ENCODE measurements at places on chromosomes 2 and 18.

DNA sequence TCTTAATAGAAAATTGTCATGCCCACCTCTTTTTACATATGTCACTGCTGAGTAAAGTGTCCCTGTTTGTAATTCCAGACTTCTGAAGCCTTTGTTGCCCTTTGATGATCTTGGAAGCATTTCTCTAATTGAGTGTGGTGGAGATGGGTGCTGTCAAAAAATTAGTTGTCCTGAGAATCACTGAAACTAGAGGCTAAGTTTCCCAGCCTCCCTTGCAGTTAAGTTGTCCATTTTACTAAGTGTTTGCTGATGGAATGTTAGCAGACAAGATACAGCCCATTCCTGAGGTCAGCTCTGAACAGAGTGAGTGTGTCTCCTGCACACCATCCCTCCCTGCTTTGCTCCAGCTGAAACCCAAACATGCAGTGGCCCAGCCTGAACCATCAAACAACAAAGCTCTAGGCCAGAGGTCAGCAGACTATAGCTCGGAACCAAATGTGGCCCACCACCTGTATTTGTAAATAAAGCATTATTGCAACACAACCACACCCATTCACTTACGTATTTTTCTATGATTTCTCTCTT lies 28.1 kb upstream of the TMEM177 start:
- H3K4me3 ChIP-seq: no peak overlapping the region
- no peak for DNase-seq
- peaks cover 18% of the 10 kb centered on the region for H3K27me3 ChIP-seq
- no peak overlapping the region for H3K27ac ChIP-seq
- no peaks in the 10 kb centered on the region for H3K36me3 ChIP-seq

GRCh38 chr2:69966496-69966895 lies 5.1 kb upstream of the ASPRV1 start:
- peaks cover 4% of the 10 kb centered on the region for H3K4me1 ChIP-seq
- no peaks in the 10 kb centered on the region for H3K36me3 ChIP-seq
- H3K27ac ChIP-seq: no peak overlapping the region

GRCh38 chr2:227204452-227204851 lies 40.0 kb downstream of the COL4A3 start:
- H3K4me1 ChIP-seq: no peaks in the 10 kb centered on the region
- no peak overlapping the region for H3K4me3 ChIP-seq
- no peaks in the 10 kb centered on the region for H3K36me3 ChIP-seq
- no peak overlapping the region for H3K27ac ChIP-seq

GRCh38 chr18:29549759-29550158 lies 1372.8 kb upstream of the CDH2 start:
- H3K27ac ChIP-seq: no peak overlapping the region
- H3K36me3 ChIP-seq: no peaks in the 10 kb centered on the region
- H3K4me3 ChIP-seq: no peak overlapping the region

DNA sequence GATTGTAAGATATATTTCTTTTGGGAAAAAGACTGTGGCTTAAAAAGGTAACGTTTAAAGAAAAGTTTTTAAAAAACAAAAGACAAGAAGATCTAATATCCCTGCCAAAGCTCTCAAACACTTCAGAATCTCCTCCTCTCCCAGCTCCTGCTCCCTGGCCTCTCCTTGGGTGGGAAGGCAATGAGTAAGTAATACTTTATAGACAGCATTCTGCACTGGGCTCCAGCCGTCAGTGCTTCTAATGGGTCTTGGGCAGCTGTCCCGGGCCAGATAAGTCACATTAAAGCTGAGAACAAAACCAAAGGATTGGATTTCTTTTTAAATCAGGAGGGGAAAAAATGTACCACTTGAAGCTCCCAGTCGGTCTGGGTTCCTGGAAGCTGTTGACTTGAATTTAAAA lies 133.7 kb downstream of the ALPK2 start:
- H3K4me1 ChIP-seq: peaks cover 6% of the 10 kb centered on the region
- DNase-seq: no peak

- H3K4me1 ChIP-seq: no peaks in the 10 kb centered on the region
- no peaks in the 10 kb centered on the region for H3K36me3 ChIP-seq
- no peak for DNase-seq
- H3K4me3 ChIP-seq: no peak overlapping the region
These were observed 131.4 kb downstream of the MSH2 start for GRCh38 chr2:47534179-47534919.

- no peak for DNase-seq
- H3K4me3 ChIP-seq: no peak overlapping the region
- H3K4me1 ChIP-seq: no peaks in the 10 kb centered on the region
- no peak overlapping the region for H3K27ac ChIP-seq
- H3K36me3 ChIP-seq: no peaks in the 10 kb centered on the region
These were observed 133.4 kb upstream of the RND3 start for GRCh38 chr2:150620855-150621254.

- no peak overlapping the region for H3K27ac ChIP-seq
- H3K27me3 ChIP-seq: peaks cover 9% of the 10 kb centered on the region
- DNase-seq: peak; percentile 52
- H3K4me1 ChIP-seq: no peaks in the 10 kb centered on the region
These were observed 171.2 kb downstream of the TMEM247 start for GRCh38 chr2:46650556-46651001.

DNA sequence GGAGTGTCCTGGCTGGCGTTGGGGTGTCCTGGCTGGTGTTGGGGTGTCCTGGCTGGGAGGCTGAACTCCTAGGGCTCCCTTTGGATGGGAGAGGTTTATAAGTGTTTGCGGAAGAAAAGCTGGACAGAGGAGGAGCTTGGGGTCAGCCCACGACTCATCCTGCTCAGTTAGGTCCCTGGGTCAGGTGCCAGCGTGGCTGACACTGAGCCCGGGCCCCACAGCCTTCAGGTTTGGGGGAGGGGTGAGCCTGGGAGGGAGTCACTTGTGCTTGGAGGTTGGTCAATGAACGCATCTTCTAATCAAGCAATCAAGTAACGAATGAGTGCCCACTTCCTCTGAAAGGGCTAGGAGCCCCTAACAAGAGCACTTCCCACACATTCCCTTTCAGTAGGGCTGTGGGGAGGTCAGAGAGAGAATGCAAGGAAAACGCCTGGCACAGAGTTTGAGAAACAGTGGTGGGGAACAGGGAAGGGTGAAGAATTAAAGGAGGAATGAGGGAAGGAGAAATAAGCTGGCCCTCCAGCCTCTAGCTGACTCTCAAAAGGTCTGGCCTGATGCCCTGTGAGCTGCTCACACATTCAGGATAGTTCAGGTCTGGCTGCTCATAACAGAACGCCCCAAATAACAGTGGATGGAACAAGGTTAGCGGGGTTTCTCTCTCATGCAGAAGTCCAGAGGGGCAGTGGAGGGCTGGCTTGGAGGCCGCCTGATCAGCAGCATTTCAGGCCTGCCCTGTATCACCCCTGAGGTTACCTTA lies 670 bp downstream of the KCNIP3 start:
- no peaks in the 10 kb centered on the region for H3K4me1 ChIP-seq
- H3K4me3 ChIP-seq: no peak overlapping the region
- no peaks in the 10 kb centered on the region for H3K36me3 ChIP-seq
- H3K27ac ChIP-seq: no peak overlapping the region

DNA sequence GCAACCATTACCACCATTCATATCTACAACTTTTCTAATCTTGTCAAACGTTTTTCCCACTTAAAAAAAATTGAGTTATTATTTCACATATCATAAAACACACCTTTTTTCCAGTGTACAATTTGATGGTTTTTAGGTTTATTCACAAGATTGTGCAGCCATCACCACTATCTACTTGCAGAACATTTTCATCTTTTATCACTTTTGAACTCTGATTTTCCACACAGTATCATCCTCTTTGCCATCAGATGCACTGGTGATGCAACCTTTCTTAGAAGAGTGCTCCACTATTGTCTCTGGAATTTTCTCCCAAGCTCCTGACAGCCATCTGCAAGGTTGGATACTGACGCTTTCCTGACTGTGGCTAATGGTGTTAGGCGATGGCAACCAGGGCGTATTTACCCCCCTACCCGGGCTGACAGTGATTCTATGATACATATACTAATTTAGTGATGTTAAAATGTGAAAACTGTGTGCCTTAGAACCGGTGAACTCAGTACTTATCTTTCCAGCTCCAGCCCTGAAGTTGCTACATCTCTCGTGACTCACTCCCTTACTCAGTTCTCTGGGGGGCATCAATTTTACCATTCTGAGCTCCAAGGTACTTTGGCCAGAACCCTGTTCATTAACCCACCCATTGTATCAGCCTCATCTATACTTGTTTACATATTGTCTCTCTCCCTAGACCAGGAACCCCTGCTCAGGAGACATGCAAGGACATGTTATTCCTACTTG lies 105.4 kb upstream of the SPRED2 start:
- no peak overlapping the region for H3K27ac ChIP-seq
- no peaks in the 10 kb centered on the region for H3K4me1 ChIP-seq
- no peak for DNase-seq
- no peaks in the 10 kb centered on the region for H3K36me3 ChIP-seq

DNA sequence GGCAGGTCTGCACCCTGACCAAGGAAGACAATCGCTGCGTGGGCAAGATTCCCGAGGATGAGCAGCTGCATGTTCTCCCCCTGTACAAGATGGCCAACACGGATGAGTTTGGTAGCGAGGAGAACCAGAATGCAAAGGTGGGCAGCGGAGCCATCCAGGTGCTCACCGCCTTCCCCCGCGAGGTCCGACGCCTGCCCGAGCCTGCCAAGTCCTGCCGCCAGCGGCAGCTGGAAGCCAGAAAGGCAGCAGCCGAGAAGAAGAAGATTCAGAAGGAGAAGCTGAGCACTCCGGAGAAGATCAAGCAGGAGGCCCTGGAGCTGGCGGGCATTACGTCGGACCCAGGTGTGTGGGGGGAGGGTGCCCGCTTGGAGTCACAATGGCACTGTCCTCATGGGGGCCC lies 48.4 kb downstream of the BOLA3 start:
- H3K27me3 ChIP-seq: no peaks in the 10 kb centered on the region
- H3K4me3 ChIP-seq: no peak overlapping the region
- H3K36me3 ChIP-seq: peaks cover 32% of the 10 kb centered on the region
- no peak overlapping the region for H3K27ac ChIP-seq
- H3K4me1 ChIP-seq: no peaks in the 10 kb centered on the region

GRCh38 chr18:59695551-59695950 lies 1.7 kb downstream of the CCBE1 start:
- H3K27ac ChIP-seq: no peak overlapping the region
- H3K36me3 ChIP-seq: no peaks in the 10 kb centered on the region
- peaks cover 69% of the 10 kb centered on the region for H3K27me3 ChIP-seq

DNA sequence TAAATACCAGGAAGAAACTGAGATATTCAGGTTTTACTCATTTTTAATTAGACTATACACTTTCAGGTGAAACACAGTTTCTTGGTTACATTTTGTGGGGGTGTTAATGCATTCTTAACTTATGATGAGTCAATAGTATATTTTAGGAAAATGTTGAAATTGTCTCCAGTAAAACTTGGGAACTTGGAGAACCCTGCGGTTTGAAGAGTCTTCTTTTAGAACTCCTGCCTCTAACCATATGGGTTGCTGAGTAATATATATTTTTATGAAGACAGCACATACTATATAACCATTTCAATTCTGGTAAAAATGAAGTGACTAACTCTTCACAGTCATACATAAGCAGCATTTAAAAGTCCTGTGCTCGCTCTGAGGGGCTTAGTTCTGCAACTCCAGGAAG lies 308.2 kb upstream of the LRATD1 start:
- no peaks in the 10 kb centered on the region for H3K4me1 ChIP-seq
- H3K27ac ChIP-seq: no peak overlapping the region
- no peak overlapping the region for H3K4me3 ChIP-seq
- no peaks in the 10 kb centered on the region for H3K27me3 ChIP-seq
- DNase-seq: no peak
- H3K36me3 ChIP-seq: no peaks in the 10 kb centered on the region

- no peak for DNase-seq
- H3K27me3 ChIP-seq: peaks cover 4% of the 10 kb centered on the region
- H3K27ac ChIP-seq: no peak overlapping the region
- H3K4me1 ChIP-seq: no peaks in the 10 kb centered on the region
- no peak overlapping the region for H3K4me3 ChIP-seq
These were observed 11.3 kb downstream of the UPP2 start for GRCh38 chr2:158112992-158113391.

DNA sequence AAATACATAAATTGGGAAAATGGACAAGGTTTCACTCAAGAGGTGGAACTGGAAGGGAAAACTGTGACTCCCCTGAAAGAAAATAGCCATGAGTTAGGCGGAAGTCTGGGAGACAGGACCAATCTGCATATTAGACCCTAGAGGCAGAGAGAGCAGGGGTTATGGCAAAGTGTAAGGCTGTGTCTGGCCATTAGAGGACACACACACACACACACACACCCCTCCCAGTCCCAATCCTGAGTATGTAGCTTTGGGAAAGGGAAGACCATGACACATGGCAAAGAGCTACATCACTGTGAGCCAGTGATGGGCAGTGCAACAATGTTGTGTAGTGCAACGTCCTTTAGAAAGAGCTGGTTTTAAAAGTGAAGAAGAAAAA lies 479.9 kb upstream of the NXPH2 start:
- H3K27me3 ChIP-seq: no peaks in the 10 kb centered on the region
- DNase-seq: no peak
- H3K4me1 ChIP-seq: no peaks in the 10 kb centered on the region
- H3K36me3 ChIP-seq: no peaks in the 10 kb centered on the region
- H3K27ac ChIP-seq: no peak overlapping the region

DNA sequence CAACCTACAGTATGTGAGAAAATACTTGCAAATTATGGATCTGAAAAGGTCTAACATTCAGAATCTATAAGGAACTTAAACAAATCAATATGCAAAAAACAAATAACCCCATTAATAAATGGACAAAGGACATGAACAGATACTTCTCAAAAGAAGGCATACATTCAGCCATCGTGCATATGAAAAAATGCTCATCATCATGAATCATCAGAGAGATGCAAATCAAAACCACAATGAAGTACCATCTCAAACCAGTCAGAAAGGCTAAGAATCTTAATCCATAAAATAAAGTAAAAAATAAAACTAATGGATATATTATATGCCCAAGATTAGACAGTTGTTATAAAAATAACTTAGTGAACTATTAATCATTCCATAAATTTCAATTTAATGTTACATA lies 154.0 kb downstream of the CALCRL start:
- H3K36me3 ChIP-seq: no peaks in the 10 kb centered on the region
- no peaks in the 10 kb centered on the region for H3K27me3 ChIP-seq
- no peak overlapping the region for H3K27ac ChIP-seq
- H3K4me1 ChIP-seq: no peaks in the 10 kb centered on the region
- no peak overlapping the region for H3K4me3 ChIP-seq

GRCh38 chr2:96533292-96534073 lies 3.1 kb upstream of the ARID5A start:
- H3K4me3 ChIP-seq: no peak overlapping the region
- no peak overlapping the region for H3K27ac ChIP-seq
